ENCODE measurements at places on chromosomes 16 and 17. TPM values are rescaled to one million over a fixed set of nuclear protein-coding genes. Genes with fewer than 3 reads are reported as not detected.

SPATA20 gene
- 14.5 TPM for total RNA-seq

GRCh38 chr16:73605309-73605708, 557.4 kb upstream of the ZFHX3 start:
- DNase-seq, result no peak

DNA sequence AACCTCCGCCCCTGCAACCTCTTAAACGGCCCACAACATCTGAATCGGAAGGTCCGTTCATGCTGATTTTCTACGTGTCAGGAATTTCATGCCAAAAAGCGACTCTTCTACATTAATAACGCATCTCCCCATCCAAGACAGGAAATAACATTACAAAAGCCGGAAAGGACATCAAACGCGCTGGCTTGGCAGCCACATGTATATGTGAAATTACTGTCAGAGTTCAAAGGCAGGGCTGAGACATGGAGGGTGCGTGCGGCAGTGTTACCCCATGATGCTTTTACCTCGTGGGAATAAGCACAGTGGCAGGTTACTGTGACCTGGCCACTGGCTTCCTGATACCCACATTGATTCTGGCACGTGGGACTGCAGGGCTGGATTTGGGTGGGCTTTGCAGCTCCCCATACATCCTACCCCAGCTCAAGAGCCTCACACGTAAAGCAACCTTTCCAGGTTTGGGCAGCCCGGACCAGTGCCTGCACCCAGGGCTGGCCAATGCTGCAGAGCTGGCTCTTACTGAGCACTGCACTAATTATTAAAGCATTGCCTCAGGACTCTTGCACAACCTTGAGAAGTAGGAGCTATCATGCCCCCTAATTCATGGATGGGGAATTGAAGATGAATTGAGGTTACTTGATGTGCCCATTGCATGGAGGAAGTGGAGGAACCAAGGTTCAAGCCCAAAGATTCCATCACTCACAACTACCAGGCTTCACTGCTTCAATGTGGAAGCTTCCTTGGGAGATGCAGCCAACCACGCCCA, 120.6 kb upstream of the FOXF1 start:
- no peak for DNase-seq

GRCh38 chr16:50002190-50002589, 22.8 kb upstream of the CNEP1R1 start:
- no peak for DNase-seq

GRCh38 chr16:86335266-86336172, 174.8 kb upstream of the FOXF1 start:
- no peak for DNase-seq

- DNase-seq, result peak; percentile 38
Measured at GRCh38 chr17:17681744-17682292, 560 bp downstream of the RAI1 start.

- no peak for DNase-seq
Measured at GRCh38 chr16:30041841-30042240, 10.8 kb upstream of the TLCD3B start.

GRCh38 chr17:40014375-40014980, 762 bp upstream of the CSF3 start:
- DNase-seq, result no peak

GRCh38 chr17:78517421-78517820, 59.8 kb downstream of the DNAH17 start:
- DNase-seq, result no peak

DNA sequence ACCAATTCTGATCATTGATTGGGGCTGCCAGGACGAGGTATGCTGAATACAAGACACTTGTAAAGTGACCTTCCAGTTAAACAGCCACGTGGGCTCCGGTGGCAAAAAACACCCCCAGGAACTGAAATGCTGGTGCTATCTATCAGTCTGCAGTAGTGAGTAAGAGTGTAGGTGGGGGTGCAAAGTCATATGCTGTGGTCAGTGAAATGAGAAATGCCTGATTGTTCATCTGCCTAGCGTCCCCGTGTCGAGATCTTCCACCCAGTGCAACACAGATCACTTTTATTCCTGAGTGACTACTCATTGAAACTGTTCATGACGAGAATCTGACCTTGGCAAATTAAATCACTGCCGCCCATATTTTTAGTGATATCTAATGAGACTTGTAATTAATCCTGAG, 806.5 kb upstream of the GOT2 start:
- DNase-seq, result no peak

DNA sequence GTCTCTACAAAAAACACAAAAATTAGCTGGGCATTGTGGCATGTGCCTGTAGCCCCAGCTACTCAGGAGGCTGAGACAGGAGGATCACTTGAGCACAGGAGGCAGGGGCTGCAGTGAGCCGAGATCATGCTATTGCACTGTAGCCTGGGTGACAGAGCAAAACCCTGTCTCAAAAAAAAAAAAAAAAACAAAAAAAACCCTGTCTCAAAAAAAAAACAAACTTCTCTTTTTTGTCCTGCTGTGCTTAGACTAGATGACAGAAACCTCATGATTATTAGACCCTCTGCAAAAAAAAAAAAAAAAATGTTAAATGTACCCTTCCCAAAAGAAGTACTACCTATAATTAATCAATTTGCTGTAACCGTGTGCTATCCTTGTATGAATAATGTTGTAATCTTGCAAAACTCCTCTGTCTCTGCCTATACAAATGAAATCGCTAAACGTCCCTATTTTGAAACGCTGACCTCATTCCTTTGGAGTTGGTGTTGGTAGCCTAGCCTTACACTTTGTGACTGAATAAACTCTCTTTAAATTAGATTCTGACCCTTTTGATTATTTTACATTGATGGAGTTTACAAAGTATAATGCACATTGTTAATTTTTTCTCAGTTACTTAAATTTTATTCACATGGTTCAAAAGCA, 13.6 kb upstream of the DHRS7B start:
- no peak for DNase-seq

GRCh38 chr17:50831471-50831928, 3.9 kb upstream of the WFIKKN2 start:
- no peak for DNase-seq

DNA sequence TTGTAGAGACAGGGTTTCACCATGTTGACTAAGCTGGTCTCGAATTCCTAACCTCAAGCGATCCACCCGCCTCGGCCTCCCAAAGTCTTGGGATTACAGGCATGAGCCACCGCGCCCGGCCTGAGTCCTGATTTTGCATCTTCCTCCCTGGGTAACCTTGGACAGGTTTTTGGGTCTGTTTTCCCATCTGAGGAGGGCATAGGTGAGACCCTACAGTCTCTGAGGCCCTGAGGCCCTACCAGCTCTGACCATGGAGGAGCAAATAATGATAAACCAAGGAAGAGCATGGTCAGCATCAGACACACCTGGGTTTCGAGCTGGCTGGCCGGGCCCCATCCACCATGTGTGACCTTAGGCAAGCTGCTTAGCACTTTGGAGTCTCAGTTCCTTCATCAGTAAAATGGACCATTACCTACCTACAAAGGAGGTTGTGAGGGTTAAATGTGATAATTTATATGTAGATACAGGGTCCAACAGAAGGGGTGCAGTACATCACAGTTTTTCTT, 1.2 kb upstream of the NCBP3 start:
- DNase-seq, result no peak

DCUN1D3 gene
- total RNA-seq, result 20.7 TPM

GRCh38 chr16:79380995-79381602, 219.4 kb downstream of the MAF start:
- DNase-seq, result peak; percentile 18

ADAD2 gene
- total RNA-seq, result not detected

DNA sequence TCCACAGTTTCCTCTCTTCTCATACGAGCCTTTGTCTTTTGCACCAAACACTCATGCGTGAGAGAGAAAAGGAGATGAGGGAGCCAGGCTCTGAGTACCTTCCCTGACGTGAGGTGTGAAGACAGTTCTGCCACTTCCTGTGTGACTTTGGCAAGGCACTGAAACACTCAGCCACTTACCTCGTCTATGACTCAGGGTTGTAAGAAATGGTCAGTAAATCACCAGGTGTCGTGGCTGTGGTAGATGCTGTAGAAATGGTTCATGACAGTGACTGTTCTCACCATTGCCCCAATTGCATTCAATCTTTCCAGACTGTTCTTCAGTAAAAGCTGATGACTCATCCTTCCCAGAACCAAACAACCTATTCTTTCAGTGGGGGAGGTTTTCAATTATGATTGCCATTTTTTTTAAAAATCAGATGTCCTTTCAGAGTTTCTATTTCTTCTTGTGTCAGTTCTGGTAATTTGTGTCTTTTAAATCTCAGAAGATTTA, 49.2 kb upstream of the CBFA2T3 start:
- peak; percentile 69 for DNase-seq

- DNase-seq, result no peak
Measured at GRCh38 chr16:66337463-66338188, 28.9 kb upstream of the CDH5 start.

DNA sequence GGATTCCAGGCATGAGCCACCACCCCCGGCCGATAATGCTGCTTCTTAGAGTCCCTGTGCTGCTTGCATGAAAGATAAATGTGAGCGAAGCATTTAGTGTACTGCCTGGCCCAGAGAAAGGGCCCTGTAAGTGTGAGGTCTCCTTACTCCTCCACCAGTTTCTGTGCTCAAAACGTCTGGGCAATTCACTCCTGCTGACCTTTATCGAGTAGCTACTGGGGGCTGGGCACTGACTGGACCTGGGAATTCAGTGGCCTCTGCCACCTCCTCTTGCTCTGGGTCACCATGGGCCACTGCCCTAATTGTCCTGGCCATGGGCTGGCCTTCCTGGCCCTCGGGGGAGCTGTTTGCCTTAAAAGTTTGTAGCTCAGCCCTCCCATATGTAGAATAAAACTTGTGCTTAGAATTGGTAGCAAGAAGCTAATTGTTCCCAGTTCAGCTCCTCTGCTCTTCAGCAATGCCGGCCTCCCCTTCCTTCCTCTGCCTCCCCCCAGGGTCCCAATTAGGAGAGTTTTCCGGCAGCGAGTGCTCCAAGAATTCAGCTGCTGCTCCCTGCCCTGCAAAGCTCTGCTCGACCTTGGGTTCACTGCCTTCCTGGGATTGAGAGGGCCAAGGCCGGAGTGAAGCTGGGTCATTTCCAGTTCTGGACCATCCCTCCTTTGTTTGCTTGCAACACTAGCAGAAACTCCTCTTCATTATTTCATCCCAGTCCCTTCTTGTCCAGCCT, 98.9 kb upstream of the CDC42EP4 start:
- DNase-seq, result no peak

MED9 gene
- 12.6 TPM for total RNA-seq

- no peak for DNase-seq
Measured at GRCh38 chr17:73614256-73614655, 30.0 kb downstream of the SDK2 start.

- DNase-seq, result no peak
Measured at GRCh38 chr17:44760474-44761308, 1.9 kb downstream of the ADAM11 start.

DNA sequence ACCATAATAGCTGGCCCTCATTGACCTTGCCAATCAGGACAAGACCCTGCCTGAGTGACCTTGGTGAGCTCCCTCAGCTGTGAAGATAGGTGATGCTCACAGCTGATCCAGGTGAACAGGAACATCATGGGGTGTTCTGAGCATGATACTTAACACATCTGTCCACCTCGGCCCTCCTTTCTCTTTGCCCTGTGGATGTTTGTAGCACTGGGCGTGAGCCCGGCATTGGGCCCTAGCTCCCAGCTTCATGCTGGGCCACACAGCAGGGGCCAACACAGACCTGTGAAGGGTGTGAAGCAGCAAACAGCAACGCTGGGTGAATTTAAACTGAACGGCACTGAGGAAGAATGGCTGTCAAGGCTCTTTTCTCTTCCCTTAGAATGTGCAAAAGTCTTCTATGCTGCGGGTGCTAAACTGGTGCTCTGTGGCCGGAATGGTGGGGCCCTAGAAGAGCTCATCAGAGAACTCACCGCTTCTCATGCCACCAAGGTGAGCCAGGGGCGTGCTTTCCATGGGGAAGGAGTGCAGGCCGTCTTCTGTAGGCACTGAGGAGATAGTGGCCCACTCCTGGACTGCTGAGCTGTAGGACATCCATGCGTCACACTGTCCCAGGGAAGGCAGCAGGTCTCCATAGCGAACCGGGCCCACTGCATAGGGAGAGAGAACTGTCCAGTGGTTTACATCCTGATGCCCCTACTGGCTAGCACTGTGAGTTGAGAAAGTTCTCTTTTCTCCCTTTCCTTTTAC, 35.9 kb downstream of the TMEM11 start:
- no peak for DNase-seq

WNK4 gene
- 0.18 TPM for total RNA-seq

- no peak for DNase-seq
Measured at GRCh38 chr17:57138030-57138911, 53.2 kb downstream of the AKAP1 start.

DNA sequence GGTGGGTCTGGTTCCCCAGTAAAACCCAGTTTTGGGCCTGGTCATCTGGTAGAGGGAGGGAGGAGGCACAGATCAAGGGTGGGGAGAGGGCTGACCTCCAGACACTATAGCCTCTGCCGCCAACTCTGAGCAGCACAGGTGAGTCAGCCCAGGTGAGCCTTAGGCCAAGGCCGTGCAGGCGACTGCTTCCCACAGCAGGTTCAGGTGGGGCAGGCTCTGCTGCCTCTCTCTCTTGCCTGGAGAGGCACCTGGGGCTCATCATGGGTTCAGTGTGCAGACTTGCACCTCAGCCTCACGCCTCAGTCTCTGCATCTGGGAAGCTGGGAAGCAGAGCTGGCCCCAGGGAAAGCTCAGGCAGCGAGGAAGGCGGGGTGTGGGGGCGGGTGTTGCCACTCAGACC, 37.8 kb upstream of the IL34 start:
- DNase-seq, result no peak

ERN2 gene
- total RNA-seq, result not detected

DNA sequence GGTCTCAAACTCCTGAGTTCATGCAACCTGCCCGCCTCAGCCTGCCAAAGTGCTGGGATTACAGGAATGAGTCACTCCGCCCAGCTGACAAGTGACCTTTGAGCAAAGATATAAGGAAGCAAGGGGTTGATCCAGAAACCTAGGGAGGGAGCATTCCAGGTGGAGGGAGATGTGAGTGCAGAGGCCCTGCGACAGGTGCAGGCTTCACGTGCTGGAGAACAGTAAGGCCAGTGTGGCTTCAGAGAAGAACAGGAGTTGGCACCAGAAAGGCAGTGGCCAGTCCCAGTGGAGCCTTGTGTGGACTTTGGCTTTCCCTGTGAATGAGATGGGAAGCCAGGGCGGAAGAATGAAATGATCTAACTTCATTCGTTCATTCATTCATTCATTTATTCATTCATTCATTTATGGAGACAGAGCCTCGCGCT, 73.6 kb upstream of the HAS3 start:
- no peak for DNase-seq

CCL11 gene
- not detected for total RNA-seq

ARSG gene
- 13.5 TPM for total RNA-seq

CTRB1 gene
- not detected for total RNA-seq

TSEN54 gene
- total RNA-seq, result 55.6 TPM

DNA sequence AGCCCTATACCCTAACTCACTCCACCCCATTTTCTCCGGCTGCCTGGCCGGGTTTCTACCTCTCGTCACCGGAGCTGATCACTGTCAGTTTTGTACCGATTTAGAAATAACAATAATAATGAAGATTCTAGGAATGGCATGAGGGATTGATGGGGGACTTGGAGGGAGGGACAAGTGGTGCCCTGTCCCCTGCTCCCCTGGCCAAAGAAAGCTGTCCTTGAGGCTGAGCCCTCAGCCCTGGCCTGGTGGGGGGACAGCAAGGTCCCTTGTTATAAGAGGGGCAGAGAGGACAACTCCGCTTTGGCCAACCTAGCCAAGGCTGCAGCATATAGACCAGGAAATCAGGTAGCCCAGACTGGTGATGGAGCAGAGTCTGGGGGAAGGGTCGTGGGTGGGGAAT, 10.5 kb downstream of the GAS2L2 start:
- DNase-seq, result no peak

Data from activated CD4-positive, alpha-beta memory T cell treated with anti-CD3 and anti-CD28 coated beads, Interleukin-2, amount 10 ng/mL, durations not matched to agents 7 days and 5 days (primary cell).